Stimulated activated CD4-positive, alpha-beta T cell treated with anti-CD3 and anti-CD28 coated beads, TNF-alpha, amount 100 ng/mL, for 48 hours (primary cell): ENCODE measurements at places on chromosomes 5 and 9.

GRCh38 chr5:136191304-136192014 lies 1.5 kb downstream of the SMIM32 start:
- no peak for DNase-seq

GRCh38 chr9:121141306-121141705 lies 60.4 kb downstream of the RAB14 start:
- DNase-seq, result no peak

GRCh38 chr9:124947727-124948391 lies 7.0 kb upstream of the GOLGA1 start:
- DNase-seq, result no peak

GRCh38 chr5:143733665-143734455 lies 78.1 kb upstream of the HMHB1 start:
- no peak for DNase-seq

DNA sequence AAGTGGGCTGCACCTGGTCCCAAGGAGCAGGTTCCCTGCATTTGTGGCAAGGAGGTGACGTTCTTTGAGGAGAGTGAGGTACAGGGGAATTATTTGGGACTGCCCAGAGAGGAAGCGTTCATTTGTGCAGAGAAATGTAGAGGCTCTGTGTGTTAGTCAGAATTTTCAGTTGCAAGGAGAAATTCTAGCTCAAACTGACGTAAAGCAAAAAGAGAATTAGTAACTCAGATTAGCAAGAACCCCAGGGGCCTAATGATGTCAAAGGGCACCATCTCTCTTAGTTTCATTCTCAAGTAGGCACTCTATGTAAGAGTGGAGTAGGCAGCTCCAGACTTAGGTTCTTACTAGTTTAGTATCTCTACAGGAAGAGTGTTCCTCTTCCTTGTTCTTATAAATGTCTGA lies 2.4 kb upstream of the TXN start:
- no peak for DNase-seq

- no peak for DNase-seq
These were observed 50.3 kb downstream of the SLC22A5 start for GRCh38 chr5:132419502-132420468.

DNA sequence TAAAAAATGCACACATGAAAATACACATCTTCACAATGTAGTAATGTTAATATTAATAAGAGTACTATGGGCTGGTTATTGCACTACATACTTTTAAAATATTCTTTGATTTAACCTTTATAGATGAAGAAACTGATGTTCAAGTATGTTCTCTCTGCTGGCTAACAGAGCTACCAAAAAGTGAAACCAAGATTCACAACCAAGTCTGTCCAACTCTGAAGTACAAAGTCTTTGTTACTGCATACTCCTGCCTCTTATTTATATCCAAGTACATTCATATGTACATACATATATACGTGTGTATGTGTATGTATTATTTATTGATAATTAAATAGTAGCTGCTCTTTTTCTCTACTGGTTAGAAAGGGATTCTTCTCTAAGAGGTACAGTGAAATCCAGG lies 325.6 kb downstream of the BNC2 start:
- no peak for DNase-seq

DNA sequence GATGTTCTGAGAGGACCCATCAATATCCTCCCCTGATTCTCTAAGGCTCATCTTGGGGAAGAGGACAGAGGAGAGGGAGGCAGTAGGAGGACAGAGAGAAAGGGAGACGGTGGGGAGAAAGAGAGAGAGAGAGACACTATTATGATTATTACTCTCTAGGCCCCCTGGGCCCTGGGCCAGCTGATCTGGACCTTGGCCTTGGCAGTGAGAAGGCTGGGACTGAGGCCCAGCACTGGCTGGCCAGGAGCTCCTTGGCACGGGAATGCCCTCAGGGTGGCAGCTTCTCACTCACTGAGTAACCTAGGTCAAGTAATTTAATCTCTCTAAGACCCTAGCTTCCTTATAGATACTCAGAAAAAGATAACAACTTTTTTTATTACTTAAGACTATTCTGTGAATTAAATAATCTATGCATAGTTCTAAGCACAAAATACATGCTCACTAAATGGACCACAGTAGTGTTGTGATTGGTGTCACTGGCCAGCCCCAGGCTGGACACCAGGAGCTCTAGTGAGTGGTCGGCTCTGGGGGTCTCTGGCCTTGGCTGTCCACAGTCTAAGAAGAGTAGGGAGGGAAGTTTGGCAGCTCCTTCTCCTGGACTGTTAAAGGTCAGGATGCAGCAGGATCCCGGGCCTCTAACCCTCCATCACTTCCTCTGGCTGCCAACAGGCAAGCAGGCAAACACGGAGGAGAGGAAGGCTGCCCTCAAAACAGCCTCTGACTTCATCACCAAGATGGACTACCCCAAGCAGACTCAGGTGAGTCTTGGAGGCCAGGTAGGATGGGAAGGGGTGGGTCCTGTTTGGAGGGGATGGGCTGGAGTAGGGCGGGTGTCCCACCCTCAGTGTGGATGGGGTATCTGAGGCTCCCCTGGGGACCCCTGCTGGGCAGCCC lies 50.0 kb downstream of the GSN start:
- no peak for DNase-seq

GRCh38 chr5:151880324-151880723 lies 44.3 kb downstream of the GLRA1 start:
- DNase-seq, result no peak

DNA sequence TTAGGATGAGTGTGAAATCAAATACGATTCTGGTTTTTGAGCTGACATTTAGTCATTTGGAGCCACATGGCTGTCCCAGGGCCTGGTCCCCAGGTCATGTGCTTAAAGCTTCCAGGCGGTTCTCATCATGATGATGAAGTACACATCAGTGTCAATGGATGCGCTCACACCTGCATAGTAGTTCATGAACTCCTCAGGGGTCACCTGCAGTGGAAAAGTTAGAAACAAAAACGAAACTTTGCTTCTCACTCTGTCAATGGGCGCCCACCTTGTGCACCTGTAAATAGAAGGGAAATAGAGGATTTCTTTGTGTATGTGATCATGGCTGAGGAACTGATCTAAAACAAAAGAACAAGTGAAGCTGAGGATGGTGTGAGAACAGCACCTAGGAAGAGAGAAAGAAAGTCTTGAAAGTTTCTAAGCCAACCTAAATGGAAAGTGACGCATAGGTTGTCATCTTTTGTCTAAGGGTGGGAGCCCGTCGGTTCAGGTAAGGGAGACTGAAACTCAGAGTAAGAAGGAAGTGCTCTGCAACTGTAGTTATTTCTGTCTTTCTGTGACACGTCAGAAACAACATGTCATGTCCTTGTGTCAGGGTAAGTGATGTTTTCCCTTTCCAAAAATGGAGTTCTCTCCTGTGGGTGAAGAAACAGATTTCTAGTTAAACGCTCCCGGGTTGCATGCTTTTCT lies 33.8 kb downstream of the CAPSL start:
- DNase-seq, result no peak

DNA sequence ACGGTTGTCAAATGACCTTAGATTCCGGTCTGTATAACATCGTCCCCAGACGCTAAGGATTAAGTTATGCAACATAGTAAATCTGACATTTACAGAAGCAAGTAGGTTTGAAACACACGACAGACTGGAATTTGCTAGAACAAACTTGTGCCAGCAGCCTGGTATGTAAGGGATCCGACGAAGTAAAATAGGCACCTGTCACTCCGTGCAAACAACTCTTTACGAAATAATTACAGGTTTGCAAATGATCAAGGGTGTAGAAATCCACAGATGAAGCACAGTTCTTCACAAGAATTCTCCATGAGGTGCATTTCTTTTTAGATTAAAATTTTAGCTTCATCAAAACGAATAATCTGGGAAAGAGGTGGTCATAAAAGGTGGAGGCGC lies 508 bp downstream of the MOCS2 start:
- no peak for DNase-seq

DNA sequence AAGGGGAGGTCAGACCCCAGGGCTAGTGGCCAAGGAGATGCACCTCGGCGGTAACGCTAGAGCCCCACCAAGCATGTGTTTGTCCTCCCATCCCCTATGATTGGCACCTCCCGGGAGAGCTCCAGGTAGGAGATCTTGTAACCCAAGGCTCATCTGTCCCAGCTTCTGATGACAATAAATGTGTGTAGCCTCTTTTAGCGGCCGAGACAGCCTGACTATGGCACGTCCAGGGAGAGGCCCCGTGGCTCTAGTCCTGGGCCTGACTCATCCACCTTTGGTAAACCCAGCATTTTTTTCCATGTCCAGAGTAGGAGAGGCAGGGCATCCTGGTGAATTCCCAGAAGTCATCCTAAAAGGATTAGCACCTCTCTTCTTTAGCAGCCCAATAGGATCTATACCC lies 39.2 kb downstream of the IRF1 start:
- DNase-seq, result no peak

DNA sequence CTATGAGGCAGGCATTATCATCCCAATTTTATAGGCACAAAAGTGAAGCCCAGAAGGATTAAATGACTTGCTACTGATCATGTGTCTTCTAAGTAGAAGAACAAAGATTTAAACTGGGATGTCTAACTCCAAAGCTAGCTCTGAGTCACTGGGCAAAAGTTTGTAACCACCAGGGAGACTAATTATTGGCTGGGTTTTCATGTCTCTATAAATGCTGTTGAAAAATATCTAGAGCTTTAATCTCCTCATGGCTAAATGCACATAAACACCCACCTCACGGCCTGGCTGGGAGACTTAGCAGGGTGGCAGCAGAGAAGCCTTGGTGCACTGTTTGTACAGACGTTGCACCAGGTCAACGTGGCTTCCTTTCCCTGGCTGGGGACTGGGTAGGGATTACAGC lies 144.6 kb downstream of the MELK start:
- DNase-seq, result no peak

DNA sequence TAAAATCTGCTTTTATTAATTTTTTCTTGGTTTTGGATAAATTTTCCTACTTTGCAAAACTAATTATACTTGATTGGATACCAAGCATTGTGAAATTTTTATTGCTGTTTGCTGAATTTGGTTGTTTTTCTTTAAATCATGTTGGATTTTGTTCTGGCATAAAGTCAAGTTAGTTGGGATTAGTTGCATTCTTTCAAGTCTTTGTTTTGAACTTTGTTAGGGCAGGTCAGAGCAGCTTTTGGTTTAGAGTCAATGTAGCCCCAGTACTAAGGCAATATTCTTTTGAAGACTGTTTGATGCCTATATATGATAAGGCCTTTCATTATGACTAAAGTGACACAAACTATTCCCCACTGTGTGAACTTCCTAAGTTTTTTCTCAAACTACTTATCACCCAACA lies 531.1 kb downstream of the RASEF start:
- DNase-seq, result no peak

DNA sequence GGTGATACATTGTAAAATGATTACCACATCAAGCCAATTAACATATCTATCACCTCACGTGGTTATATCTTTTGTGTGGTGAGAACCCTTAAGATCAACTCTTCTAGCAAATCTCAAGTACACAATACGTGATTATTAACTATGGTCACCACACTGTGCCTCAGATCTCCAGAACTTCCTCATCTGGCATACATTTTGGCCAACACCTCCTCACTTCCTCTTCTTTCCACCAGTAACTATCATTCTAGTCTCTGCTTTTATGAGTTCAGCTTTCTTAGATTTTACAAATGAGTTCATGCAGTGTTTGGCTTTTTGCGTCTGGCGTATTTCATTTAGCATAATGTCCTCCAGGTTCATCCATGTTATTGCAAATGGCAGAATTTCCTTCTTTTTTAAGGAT lies 35.8 kb downstream of the PRKACG start:
- DNase-seq, result no peak

GRCh38 chr5:67793418-67793817 lies 422.1 kb upstream of the PIK3R1 start:
- DNase-seq, result no peak
